NCI-H1930 (cell line): ENCODE measurements at places on chromosomes 4 and X.

GRCh38 chr4:78846258-78846657 is 70.1 kb downstream of the BMP2K start:
- no peak for DNase-seq

DNA sequence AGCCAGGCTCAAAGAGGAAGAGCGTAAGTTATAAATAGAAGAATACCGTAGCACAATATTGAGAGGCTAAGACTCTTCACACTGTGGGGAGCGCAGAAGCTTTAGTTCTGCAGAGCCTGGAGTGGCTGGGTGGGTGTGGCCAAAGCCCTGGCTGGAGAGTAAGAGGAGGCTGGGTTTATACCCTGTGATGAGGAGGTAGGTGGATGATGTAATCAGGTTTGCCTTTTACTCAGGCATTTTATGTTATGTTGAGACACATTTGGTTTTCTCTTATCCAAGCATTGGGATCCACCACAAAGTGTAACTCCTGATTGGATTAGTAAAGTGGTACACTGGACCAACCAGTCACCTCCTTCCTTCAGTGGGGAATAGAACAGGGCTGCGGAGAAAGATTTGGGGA is 13.9 kb downstream of the CDS1 start:
- no peak for DNase-seq

- no peak for DNase-seq
Measured at GRCh38 chrX:20974326-20974725, 399.9 kb upstream of the CNKSR2 start.

GRCh38 chrX:74179499-74179898 is 124.5 kb upstream of the ZCCHC13 start:
- no peak for DNase-seq

GRCh38 chrX:12843668-12844279 is 23.1 kb upstream of the TLR7 start:
- no peak for DNase-seq

- DNase-seq = no peak
Measured at GRCh38 chr4:77375866-77376607, 219.0 kb downstream of the CCNG2 start.

DNA sequence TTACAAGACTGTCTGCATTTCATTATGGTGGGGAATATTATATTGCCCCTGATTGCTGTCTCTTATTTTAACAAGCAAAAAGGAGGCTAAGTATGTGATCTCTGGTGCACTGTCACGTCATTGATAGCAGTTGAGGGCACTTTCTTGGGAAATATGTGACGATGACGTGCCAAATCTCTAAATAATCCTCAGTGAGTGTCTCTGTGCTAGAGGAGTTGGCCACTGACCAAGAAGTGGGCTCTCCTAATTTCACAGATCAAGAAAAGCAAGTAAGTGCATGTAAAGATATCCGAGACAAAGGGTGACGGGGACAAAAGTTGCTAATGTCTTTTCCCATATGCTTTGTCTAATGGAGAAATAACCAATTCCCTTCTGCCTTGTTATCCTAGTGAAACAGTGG is 487.4 kb upstream of the TENM3 start:
- no peak for DNase-seq

- DNase-seq = no peak
Measured at GRCh38 chr4:80454040-80454439, 118.5 kb downstream of the CFAP299 start.

DNA sequence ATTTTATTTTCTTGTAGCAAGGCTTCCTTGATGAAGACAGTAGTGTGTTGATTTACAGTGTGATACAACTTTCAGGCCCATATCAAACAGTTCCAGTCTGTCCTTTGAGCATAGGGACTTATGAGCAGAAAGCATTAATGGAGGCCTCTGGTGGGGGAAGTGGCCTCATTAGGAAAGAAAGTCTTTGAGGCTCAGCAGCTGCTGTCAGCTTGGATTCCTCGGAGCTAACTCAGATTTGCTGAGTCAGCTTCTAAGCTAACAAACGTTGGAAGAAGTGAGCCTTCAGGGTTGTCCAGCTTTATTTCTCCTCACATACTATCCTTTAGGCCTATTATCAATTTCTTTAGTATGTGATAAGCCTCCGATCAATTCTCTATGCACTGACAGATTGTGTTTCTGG is 15.8 kb upstream of the SFRP2 start:
- DNase-seq = no peak
